ENCODE measurements at places on chromosomes 4 and X.

DNA sequence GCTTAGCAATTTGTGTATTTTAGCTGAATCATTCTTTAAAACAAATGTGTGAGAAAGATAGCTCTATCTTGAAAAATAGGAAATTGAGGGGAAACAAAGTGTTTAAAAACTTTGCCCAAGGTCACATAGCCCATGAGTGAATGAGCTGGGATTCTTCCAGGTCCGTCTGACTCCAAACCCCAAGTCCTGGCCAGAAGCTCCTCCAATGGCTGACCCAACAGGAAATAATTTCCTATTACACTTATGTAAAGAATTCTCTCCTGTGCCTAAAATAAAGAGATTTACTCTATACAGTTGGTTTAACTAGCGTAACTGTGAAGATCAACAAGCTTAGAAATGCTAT is 287.6 kb downstream of the ARHGAP24 start:
- DNase-seq: no peak

- no peak for DNase-seq
These were observed 4.2 kb downstream of the TLR8 start for GRCh38 chrX:12910423-12911121.

DNA sequence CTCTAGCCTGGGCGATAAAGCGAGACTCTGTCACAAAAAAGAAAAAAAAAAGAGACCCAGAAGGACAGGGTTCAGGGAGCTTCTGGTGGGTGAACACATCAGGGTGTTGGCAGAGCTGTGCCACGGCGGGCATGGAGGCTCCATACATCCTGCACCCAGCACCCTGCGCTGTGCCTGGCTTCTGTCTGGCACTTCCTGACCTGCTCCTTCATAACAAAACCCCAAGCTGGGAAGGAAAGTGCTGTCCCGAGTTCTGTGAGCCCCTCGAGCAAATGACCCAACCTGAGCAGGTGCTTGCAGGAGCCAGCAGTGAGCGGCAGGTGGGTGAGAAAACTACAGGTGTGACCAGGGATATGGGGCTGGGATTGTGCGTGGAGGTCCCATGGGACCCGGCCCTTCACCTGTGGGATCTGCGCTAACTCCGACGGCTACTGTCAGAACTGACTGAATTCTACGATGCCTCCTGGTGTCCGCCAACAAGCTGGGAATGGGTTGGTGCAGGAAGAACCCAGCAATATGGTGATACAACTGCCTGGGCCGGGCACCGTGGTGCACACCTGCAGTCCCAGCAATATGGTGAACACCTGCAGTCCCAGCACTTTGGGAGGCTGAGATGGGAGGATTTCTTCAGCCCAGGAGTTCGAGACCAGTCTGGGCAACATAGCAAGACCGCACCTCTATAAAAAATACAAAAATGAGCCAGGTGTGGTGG is 18.9 kb downstream of the ASMTL start:
- DNase-seq: no peak

DNA sequence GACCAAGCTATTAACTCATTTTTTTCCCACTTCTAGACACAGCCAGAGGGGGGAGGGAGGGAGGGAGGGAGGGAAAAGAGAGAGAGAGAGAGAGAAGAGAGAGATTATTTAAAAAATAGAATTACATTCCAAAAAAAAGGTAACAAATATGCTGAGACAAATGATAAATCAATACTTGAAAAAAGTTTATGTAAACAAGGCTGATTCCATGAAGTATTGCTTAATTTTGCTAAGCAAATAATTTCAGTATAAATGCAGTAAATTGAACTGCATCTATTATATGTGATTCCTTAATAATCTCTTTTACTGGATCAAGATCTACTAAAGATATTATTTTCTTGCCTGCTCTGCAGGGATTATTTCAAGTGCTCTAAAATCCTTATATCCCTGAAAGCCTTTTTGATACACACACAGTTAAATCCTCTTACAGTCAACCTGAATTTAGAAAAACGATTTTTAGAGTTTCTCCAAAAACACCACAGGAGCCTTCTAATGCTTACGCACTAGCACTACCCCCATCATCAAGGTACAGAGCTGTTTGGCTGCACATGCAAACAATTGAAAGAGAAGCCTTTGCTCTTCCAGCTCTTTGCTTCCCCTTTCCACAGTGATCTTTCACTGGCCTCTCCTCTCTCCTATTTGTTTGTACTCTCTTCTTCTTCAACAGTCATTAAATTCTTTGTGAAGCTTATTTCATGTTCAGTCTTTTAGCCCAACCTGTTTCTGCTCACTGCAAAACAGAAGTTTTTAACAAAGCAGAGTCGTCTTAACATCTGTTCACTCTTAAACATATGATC is 426.3 kb upstream of the FAM241A start:
- DNase-seq: no peak

DNA sequence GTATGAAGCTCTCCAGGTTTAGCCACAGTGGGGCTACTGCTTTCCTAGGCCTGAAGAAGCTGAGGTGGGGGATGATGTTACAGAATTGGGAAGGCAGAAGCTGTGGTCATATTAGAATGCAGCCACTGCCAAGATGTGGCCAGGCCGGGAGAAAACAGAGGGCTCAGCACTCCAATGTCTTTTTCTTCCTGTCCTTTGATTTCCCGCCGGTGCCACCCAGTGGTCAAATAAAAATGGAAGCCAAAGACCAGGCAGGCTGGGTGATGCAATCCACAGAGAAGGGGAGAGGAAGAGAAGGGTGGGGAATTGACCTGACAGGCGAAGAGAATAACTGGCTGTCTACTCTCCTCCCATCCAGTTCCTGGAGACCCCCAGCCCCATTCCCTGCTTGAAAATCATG is 94.9 kb upstream of the SHISA3 start:
- no peak for DNase-seq

DNA sequence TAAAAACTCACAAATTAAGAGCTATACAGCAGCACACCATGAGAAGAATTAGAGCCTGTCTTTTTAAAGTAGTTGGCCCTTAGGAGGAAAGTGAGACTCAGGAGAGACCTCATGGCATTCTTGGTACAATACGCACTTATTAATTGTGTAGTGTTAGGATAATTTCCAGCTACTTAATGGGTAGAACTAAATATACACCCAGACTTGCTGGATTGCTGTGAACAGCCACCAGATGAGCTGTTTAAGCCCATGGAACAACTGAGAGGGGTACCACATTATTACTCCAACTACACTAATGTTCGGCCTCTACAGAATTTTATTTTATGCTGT is 13.6 kb downstream of the MFAP3L start:
- DNase-seq: no peak

GRCh38 chr4:163566257-163566796 is 71.8 kb downstream of the TMA16 start:
- no peak for DNase-seq

- no peak for DNase-seq
These were observed 72.9 kb downstream of the WDR44 start for GRCh38 chrX:118418811-118419251.

DNA sequence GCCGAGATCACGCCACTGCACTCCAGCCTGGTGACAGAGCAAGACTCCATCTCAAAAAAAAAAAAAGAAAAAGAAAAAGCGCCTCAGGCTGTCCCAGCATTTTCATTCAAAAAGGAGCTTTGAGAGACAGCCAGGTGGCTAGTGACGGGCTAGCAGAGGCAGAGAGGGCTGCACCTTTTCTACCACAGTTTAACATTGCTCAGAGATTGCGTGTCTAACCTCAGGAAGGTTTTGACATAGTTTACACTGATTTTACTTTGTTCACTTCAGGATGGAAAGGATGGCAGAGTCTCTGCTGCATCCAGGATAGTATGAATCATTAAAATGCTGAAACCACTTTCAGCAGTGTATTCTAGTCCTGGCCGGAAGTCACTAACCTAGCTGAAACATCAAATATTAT is 28.1 kb downstream of the ZFP42 start:
- no peak for DNase-seq

DNA sequence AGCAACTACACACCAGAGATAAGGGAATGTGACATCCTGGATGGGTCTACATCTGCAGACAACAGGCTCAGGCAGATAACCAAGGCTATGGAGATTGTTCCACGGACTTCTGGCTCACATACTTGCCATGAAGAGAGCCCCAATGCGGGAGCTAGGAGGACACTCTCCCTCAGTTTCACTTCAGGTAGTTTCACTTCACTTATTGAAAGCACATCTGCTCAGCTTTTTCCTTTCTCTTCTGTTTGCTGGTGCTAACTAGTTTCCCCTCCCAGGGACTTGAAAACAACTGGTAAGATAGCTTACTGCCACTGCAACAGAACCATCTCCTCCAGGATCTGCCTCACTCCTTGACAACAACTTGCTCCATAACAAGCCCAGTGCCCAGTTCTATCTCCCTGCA is 1.4 kb upstream of the CT47C1 start:
- no peak for DNase-seq

DNA sequence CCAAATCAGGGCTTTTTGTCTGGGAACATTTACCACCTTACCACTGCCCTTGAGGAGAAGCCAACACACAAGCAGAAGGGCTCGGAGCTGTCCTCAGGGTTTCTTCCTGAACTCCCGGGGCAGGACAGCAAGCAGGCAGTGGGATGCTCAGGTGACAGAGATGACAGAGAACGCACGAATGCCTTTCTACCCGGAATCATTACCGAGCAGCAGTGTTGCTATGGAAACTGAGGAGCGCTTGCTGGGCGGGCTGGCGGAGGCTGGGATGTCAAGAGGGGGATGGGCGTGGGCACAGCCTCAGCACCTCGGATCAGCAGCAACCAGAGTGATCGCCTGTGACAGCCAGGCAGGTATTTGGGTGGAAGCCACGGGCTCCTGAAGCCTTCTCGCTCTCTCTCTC is 17.8 kb downstream of the SSR4 start:
- no peak for DNase-seq

GRCh38 chr4:83831588-83831987 is 295.7 kb downstream of the GPAT3 start:
- DNase-seq: no peak

- peak; percentile 45 for DNase-seq
These were observed 56.6 kb downstream of the AFM start for GRCh38 chr4:73538162-73538561.

DNA sequence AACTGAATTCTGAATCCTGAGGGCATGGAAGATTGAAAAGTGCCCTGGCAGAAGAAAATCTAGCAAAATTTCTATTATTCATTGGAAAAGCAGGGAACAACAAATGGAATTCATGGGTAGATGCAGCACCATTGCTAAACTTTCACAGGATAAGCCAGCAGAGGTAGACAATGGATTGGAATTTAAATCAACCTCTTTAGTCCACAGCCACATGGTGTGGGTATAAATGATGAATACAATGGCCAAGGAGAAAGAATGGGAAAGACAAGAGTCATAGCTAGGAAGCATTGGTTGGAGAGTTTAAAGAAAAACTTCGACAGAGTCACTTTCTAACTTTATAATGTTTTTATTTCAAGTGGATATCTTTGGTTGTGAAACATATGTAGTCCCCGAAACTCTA is 332.8 kb upstream of the PUDP start:
- DNase-seq: no peak

GRCh38 chr4:99845708-99846469 is 29.3 kb downstream of the DAPP1 start:
- DNase-seq: no peak

- DNase-seq: no peak
These were observed 134.3 kb downstream of the APBB2 start for GRCh38 chr4:41079881-41080560.

DNA sequence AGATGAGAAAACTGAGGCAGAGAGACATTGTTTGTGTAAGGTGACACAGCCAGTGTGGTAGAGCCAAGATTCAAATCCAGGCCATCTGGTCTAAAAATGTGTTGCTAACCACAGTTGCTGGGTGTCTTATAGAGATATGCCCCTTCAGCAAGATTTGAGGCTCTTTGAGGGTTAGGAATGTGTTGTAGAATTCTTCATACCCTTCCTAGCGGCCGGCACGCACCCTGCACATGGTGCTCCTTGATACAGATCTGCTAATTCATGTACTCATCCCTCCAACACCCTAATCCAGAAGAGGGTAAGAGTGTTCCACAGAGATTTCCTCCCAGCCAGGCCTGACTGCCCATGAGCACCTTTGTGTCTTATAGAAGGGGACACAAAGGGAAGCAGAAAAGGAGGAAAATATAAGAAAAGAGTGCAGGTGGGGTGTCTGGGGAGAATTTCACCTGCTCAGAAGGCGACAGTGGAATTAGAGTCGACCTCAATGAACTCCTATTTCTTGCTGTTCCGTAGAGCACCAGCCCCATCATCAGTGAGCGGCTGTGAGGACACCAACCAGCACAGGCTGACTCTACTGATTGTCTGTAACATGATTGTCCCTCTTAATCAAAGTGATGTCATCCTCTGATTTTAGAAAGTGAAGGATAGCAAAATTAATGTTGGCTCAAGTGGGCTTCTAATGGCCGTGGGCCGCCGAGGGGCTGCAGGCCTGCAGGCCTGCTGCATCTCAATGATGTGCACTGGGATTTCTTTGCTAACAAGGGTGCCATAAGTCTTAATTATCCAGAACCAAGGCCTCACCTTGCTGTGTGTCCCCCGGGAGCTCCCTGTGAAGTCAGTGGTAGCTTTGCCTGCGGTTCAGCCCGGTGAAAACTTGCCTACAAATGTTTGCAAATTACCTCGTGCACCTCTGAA is 24.2 kb upstream of the SMIM20 start:
- no peak for DNase-seq

GRCh38 chrX:19030805-19031204 is 46.9 kb upstream of the PHKA2 start:
- DNase-seq: no peak

GRCh38 chr4:28845158-28845557 is 1875.0 kb upstream of the PCDH7 start:
- no peak for DNase-seq

- no peak for DNase-seq
These were observed 23.1 kb upstream of the CCNQ start for GRCh38 chrX:153621949-153622598.

GRCh38 chr4:71607780-71608677 is 175.8 kb downstream of the GC start:
- DNase-seq: no peak

GRCh38 chrX:56726605-56727004 is 2.4 kb upstream of the NBDY start:
- DNase-seq: peak; percentile 49

DNA sequence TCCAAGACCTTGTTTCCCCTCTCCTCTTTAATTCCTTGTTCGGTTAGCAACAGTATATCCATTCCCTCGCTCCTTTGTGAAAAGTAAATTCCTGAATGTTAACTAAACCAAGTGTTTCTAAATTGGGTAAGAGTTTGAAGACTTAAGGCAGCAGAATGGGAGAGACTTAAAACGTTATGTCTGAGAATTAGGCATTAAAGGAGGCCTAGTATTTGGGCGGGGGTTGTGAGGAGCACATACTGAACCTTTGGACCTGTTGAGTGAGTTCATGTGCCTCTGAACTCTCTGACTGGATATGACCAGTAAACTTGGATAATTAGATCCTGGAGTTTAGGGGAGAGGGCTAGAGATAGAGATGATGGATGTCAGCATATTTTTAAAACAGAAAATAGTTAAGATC is 1.2 kb downstream of the MSMO1 start:
- no peak for DNase-seq
